IMR-90 (cell line): ENCODE measurements at places on chromosomes 5 and 9.

DNA sequence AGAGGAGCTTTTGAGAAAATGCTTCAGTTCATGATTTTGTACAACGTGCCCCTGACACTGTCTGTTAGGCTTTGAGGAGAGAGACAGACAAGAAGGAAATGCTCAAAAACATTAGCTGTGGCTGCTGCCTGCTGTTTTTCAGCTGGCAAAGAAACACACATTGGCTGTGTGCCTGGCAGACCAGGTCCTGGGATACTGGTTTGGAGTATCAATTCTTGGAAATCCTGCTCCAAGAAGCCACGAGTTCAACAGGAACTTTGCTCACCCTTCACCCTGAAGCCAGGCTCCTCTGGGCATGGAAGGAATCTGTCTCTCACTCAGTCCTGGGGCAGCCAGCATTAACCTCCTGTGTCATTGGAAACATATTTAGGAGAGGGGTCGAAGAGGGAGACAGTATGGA, 245.5 kb downstream of the AUH start:
- H3K36me3 ChIP-seq, result no peaks in the 10 kb centered on the region
- DNase-seq, result no peak
- no peaks in the 10 kb centered on the region for H3K27me3 ChIP-seq
- H3K27ac ChIP-seq, result no peak overlapping the region

GRCh38 chr9:86983249-86983619, 35.9 kb upstream of the GAS1 start:
- peak overlapping the region; percentile 99 for H3K27ac ChIP-seq
- DNase-seq, result peak; percentile 95
- no peaks in the 10 kb centered on the region for H3K27me3 ChIP-seq
- peaks cover 25% of the 10 kb centered on the region for H3K4me1 ChIP-seq
- H3K36me3 ChIP-seq, result no peaks in the 10 kb centered on the region

DNA sequence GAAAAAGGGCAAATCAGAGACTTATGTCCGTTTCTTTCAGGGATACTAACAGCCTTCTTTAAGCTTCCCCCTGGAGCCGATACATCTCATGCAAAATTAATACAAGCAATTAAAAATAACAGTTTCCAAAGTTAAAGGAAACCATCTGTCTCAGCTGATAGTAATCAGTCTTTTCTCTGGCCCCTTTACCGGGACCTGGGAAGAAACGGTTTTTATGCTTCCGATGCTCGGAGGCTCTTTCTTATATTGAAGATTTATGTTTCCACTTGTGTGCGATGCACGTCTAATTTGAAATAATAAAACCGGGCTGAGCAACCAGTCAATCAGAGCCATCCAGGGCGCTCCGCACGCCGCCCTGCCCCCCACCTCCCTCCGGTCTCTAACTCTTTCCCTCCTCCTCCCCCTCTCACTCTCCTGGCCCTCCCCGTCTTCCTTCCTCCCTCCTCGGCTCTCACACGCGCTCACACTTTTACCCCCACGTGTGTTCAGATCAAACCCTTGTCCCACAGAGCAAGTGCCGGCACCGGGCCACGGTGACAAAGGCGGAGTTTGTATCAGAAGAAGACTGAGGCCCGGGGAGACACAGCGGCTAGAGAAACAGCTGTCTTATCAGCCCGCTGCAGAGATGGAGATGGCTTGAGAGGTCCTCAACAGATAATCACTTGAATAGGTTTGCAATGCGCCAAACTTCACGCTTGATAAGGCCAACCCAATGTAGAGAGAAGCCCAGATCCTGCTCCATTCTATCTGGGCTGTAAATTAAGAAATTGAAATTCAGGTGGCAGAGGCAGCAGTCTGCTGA, 5.1 kb upstream of the ELAVL2 start:
- no peak overlapping the region for H3K4me3 ChIP-seq
- no peaks in the 10 kb centered on the region for H3K4me1 ChIP-seq
- H3K27me3 ChIP-seq, result no peaks in the 10 kb centered on the region
- no peaks in the 10 kb centered on the region for H3K36me3 ChIP-seq

- H3K36me3 ChIP-seq, result no peaks in the 10 kb centered on the region
- no peak overlapping the region for H3K27ac ChIP-seq
- H3K4me1 ChIP-seq, result peaks cover 2% of the 10 kb centered on the region; the same call in 1 of the 2 replicates
- no peak for DNase-seq
- H3K4me3 ChIP-seq, result no peak overlapping the region
- no peaks in the 10 kb centered on the region for H3K27me3 ChIP-seq
These were observed 298.1 kb downstream of the NR3C1 start for GRCh38 chr5:143105216-143105905.
